NCI-H1417 treated with DMSO at 0.1 percent for 48 hours (cell line): ENCODE measurements at places on chromosomes 1 and 21.

DNA sequence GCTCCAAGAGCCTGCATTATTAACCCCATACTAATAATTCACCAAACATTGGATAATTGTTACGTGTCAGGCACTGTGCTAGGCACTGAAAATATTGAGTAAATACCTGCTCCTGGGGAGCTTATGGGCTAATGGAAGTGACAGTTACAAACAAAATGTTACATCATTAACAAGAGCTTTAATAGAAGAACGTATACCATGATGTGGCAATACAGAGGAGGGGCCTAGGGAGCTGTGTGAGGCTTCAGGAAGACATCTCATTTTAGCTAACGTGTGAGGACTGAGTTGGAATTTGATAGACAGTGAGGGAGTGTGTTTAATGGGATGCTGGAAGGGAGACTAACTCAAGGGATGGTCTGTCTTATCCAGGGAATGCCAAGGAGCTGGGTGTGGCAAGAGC is 16.5 kb upstream of the TSPAN2 start:
- no peak for DNase-seq

GRCh38 chr1:247146671-247147070 is 25.1 kb downstream of the ZNF124 start:
- DNase-seq, result no peak

DNA sequence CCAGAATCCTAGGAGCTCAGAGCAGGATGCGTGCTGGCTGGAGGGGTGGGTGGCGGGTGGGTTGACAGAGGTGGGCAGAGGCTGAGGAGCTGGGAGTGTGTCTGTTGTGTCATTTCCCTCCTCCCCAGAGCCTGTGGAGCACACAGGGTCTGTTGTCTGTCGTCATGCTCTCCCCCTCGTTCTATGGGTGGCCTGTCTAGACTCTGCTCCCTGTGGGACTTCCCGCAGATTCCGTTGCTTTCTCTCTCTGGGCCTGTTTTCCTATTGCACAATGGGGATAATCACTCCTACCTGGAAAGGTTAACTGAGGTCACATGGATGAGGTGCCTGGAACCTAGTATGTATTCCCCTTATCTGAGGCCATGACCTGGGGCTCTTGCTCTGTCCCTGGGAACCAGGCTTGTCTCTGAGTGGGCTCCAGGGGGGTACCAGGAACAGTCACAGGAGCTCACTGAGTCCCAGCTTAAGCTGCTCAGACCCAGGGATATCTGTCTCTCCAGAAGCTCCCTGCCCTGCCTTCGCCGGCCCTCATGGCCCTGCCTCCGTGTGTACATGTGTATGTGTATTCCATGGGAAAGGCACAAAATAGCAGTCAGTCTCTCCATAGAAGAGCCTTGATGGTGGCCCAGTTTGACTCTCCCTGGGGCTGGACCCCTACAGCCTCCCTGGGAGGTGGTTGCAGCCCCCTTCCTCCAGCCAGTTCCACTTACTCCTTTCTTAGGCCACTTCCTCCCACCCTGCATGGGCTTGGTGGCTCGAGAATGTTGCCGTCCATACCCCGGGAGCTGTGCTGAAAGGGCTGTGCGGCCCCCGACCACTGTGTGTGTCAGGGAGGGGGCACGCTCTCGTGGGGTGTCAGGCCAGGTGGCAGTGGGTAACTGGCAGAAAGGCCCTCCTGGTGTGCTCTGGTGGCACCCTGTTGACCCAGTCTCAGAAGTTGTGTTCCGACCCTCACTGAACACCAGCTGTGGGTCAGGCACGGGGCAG is 17.9 kb downstream of the PTPRF start:
- no peak for DNase-seq

DNA sequence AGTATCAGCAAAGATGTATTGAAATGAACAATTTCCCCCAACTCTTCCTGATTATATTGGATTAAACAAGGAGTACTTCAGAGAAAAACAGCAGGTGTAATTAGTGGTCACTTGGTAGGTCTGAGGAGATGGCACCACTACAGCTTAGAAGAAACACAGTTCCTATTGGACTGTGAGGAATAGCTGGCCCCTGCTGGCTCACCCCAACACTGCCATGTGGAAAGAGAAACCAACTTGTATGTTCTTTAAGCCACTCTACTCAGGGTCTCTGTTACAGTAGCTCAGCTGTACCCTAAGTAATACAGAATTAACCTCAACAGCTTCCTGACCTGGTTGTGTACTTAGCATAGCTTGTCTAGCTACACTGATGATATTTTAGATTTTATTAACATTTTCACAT is 26.5 kb upstream of the MTR start:
- DNase-seq, result no peak

DNA sequence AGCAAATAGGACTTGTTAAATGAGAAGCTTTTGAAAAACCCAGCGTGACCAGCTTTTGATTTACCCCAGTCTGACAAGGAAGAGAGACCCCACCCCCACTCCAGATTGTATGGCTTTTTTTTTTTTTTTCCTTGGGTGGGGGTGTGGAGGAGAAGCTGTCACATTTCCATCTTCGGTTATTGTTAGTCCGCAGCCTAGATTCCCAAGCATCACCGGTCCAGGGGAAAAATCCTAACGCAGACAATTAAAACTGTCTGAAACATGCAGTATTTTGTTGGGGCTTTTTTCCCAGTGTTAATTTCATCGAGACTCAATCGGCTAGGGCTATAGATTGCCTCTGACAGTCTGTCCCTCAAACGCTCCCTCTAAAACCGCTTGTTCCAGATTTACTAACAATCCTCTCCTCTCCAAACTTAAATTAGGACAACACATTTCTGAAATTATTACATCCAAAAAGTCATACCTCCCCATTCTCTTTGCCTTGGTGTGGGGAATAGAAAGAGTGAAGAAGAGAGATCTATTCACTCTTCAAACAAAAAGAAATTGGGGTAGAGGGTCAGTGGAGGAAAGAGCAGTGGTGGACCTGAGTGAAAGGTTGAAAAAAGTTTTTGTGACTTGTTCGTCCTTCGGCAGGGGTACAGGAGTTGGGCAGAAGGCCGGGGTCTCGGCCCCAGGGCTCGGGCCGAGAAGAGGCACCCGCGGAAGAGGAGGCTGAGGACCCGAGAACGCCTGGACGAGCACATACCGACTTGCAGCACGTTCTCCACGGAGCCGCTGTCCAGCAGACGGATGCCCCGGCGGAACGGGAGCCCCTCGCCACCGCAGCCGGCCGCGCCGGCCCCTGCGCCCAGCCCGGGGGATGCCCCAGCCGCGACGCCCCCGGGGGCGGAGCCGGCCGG is 1.1 kb downstream of the ZSWIM5 start:
- DNase-seq, result peak; percentile 19

DNA sequence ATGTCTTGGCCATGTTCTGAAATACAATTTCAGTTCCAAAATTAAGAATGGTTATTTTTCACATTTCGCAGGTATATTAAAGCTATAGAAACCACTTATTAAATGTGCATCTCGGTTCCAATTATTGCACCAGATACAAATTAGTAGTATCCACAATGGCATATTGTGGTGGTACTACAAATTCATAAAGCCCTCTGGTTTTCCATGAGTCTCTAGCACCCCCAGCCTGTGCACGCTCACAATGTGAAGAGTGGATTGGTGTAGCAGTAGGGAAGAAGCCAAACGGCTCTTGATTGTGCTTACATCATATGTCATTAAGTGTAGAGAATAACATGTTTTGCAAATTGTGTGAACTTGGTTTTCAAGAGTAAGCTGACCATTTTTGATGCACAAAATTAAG is 1.9 kb upstream of the BRINP3 start:
- no peak for DNase-seq

DNA sequence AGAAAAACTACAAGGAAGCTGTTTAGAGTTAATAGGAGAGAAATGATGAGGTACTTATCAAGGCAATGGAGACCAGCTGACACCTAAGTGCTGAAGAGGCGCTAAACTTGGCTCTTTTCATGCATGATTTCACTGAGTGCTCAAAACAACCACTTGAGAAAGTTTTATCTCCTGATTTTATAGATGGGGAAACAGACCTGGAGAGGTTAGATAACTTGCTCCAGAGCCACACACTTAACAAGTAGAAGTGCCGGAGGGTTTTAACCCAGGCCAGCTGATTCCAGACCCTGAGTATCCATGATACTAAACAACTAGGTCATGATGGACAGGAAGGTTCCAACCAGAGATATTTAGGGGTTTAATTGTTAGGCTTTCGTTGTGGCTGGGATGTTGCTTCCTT is 25.9 kb downstream of the UBE2U start:
- DNase-seq, result no peak

GRCh38 chr1:172885411-172885810 is 165.3 kb downstream of the TNFSF18 start:
- no peak for DNase-seq

DNA sequence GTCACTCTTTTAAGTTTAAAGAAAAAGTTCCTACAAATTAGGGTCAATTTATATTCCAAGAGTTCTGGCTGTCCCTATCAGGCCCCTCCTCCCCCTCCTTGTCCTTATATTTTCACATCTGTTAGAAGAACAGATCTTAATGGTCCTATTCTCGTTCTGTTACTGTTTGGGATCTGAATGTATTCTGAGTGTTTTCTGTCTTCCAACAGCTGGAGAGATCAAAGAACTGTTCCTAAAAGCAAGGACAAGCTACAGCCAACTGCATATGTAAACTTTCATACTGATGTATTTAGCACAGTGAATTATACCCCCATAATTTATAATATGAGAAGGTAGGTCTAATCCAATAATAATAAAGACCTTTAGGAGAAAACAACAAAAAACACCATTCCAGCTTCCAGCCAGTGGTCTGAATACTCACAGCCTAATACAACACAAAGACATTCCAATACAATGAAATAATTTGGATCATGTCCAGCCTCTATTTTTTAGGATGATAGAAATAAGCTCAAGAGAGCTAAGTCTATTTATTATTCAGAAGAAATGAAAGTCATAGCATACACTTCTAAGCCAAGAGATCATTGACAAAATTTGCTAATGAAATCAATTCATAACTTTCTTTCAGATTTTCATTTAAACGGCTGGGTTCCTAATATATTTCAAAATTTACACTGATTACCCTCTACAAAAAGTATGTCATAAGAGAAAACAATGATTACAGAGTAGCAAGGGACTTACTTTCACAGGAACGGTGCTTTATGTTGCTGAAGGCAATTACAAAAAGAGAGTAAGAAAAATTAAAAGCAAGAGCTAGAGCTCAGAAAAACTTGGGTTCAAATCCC is 25.3 kb downstream of the WLS start:
- no peak for DNase-seq

DNA sequence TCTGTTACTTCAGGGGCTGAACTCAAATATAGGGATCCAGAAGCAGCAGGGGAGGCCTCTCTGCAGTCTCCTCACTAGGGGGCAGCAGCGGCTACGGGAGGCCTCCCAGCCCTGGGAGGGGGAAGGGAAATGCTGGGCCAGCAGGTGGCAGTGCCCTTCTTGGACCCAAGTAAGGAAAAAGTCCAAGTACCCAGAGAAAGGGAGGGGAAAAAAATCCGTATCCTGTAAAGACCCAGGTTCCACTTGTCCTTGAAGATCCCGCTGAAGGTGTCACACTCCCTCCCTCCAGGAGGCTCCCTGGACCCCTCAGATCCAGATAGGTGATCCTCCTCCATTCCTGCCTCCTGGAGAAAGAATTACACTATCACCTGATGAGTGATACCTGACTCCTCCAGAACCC is 14.1 kb upstream of the NUAK2 start:
- DNase-seq, result no peak

GRCh38 chr1:6743189-6744101 is 41.8 kb upstream of the CAMTA1 start:
- DNase-seq, result no peak

GRCh38 chr1:240293706-240294105 is 202.0 kb downstream of the FMN2 start:
- DNase-seq, result no peak

DNA sequence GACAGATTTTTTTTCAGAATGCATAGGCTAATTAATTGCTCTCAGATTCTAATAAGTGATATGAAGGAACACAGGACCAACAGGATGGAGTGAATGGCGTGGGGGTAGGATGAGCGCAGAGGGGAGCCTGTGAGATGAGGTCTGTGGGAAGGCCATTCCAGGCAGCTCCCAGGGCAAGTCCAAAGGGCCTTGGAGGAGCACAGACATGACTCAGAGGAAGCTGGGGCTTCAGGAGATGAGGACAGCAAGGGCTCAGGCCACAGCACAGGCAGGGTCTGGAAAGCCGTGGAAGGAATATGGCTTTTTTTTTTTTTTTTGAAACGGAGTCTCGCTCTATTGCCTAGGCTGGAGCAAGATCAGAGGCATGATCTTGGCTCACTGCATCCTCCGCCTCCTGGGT is 35.1 kb downstream of the FMN2 start:
- no peak for DNase-seq

DNA sequence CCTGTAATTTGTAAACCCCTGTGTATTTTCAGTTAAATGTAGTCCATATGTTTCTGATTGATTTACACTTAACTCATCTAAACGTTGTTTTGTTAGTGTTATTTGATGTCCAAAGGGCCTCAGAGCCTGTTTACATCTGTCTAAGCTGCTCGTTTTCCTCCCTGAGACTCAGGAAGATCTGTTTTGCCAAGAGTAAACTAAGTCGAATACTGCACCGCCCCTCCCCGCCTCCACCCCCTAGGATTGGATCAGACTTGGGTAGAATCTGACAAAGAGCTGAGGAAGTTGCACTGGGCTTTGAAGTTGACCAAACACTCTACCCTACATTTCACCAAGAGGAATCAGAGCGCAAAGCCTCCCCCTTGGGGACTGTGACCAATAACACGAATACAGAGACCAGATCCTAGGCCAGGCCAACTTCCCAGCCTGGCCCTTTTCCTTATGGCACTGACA is 206.9 kb upstream of the LMO4 start:
- DNase-seq, result no peak

DNA sequence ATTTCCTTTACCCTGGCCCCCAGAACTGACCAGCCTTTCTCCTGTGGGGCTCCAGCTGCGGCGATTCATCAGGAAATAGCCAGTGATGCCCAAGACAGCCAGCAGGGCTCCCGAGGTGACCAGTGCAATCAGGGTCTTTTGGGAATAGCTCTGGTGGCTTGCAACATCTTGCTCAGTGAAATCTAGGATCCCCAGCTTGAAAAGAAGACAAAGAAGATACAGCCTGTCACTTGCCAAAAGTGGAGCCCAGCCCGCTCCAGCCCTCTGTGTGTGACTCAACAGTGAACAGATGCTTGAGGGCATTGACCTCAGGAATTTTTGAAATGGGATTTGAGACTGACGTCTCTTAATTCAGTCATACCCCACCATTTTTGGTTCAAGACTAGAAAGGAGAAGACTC is 22.3 kb downstream of the CD34 start:
- DNase-seq, result no peak

DNA sequence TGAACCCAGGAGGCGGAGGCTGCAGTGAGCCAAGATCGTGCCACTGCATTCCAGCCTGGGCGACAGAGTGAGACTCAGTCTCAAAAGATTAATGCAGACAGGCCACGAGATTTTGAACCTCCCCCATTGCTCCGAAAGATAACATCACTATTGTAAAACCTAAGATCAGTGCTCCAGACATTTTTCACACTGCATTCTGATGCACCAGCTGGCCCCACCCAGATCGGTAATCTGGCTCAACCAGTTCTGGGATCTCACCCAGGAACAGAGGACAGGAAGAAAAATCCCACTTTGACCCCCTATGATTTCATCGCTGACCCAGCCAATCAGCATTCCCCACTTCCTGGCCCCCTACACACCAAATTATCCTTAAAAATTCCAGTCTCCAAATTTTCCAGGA is 10.7 kb upstream of the CSRP1 start:
- no peak for DNase-seq
